Activated T-cell treated with anti-CD3 and anti-CD28 coated beads, Interleukin-2, amount 50 U/mL, for 72 hours (primary cell): ENCODE measurements at places on chromosomes 3 and 15. TPM values are rescaled to one million over a fixed set of nuclear protein-coding genes. Genes with fewer than 3 reads are reported as not detected.

DNA sequence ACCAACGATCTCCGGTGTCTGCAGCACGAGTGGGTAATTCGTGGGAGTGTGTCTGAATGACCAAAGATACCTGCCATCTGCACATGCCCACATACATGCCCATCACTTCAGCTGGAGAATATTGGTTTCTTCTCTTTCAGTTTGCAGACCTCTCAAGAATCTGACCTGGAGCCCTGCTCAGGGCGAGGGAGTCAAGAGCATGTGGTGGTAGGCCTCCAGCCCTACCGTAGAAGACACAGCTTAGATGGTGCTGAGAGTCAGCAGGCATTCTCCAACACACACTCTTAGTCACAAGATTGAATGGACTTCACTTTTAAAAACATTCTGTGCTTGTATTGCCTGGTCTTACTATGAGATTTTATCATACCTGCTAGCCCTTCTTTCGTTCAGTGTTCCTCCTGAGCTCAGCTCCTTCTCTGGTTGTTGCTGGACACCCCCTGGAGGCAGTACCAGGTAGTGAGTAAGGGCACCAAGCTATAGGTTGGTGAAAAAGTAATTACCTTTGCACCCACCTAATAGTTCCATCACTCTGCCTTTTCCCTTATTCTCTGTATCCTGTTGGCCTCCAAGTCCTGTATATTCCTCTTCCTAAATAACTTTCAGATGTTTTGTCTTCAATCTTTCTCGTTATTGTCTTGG, 252.0 kb downstream of the CACNA2D3 start:
- peak; percentile 6 for DNase-seq
- H3K27me3 ChIP-seq = no peaks in the 10 kb centered on the region
- H3K27ac ChIP-seq = no peak overlapping the region
- no peaks in the 10 kb centered on the region for H3K36me3 ChIP-seq

DNA sequence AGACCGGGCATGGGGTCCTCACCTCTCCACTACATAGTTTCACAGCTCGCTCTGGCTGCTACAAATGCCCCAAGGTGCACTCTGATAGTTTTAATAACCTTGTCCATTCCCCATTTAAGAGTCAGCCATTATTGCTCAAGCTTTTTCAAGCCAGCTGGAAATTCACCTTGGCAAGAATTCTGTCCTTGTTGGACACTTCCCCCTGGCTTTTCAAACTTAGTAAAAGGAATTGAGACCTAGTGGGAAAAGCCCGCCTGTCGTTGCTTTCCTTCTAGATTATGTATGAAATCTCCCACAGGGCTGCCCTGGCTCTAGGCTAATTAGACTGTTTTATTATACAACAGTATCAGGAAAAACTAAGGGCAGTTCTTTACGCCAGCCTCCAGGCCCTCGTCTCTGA, 293.7 kb upstream of the GADL1 start:
- peaks cover 2% of the 10 kb centered on the region for H3K4me1 ChIP-seq
- no peak for DNase-seq
- H3K36me3 ChIP-seq = no peaks in the 10 kb centered on the region
- H3K4me3 ChIP-seq = no peak overlapping the region

DNA sequence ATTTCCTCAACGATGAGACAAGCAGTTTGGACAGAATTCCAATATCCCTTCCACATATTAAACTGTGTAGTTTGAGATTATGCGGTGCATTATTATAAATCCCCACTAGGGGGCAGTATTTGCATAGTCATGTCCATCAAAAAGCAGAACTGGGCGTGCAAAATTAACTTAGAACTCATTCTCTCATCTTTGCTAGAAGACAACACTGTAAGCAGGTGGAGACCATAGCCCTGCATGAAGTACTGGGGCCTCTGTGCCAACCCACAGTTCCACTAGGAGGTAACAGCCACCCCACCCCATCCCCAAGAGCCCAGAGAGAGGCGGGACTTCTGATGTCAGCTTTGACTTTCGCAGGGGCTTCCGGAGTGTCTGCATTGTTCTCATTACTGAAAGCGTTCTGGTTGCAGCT, 106.6 kb upstream of the TMC3 start:
- H3K27me3 ChIP-seq = no peaks in the 10 kb centered on the region
- H3K4me1 ChIP-seq = no peaks in the 10 kb centered on the region
- no peak overlapping the region for H3K27ac ChIP-seq
- no peaks in the 10 kb centered on the region for H3K36me3 ChIP-seq

DNA sequence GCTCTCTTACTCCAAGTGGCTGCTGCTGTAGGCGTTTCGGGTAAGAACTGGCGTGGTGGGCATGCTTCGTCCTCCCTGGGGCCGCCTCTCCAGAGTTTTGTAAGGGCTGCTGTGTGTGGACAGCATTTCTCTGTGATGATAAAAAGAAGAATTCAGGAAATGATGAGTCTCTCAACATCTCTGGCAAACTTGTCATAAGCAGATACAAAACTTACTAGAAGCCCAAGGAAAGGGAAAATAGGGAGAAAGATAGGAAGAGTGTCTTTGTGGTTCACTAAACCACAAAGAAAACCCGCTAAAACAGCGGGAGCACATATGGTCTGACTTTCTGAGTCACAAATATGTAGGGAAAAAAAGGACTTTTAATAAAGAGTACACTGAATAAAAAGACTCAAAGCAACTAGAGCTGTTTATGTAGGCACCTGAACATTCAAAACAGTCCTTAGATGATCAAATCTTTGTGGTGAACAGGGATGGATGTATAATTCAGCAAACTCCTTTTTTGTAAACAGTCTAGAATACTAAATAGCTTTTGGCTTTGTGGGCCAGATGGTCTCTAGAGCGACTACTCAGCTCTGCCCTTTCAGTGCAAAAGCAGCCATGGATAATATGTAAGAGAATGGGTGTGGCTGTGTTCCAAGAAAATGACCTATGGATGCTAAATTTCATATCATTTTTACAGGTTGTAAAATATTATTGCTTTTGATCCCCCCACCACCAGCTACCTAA, 60.4 kb upstream of the LMOD3 start:
- peak overlapping the region; percentile 12 for H3K27ac ChIP-seq
- H3K4me1 ChIP-seq = peaks cover 43% of the 10 kb centered on the region
- DNase-seq = no peak
- no peaks in the 10 kb centered on the region for H3K27me3 ChIP-seq

DNA sequence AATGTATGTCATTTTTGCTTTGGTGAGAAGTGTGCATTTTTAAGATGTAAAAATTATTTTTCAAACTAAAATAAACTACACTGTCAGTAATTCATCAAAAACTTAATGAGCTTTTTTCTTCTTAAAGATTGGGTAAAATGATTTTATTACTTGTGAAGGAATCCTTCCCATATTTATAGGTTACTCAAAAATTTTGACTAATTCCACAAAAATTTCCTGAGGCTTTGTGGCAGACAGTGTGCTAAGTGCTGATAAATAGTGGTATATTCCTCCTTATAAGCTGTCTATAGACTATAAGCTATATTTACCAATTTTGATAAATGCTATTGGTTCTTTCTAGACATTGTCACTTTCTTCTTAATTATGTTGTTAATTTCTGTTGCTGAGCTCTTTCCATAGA, 284.5 kb upstream of the SEMA6D start:
- no peak overlapping the region for H3K4me3 ChIP-seq
- no peaks in the 10 kb centered on the region for H3K36me3 ChIP-seq
- H3K27me3 ChIP-seq = no peaks in the 10 kb centered on the region
- no peak overlapping the region for H3K27ac ChIP-seq
- no peak for DNase-seq

- H3K4me3 ChIP-seq = no peak overlapping the region
- no peaks in the 10 kb centered on the region for H3K36me3 ChIP-seq
- no peak overlapping the region for H3K27ac ChIP-seq
These were observed 1.4 kb upstream of the TMC3 start for GRCh38 chr15:81375461-81375860.

GRCh38 chr3:46878781-46879436, 1.4 kb downstream of the PTH1R start:
- H3K36me3 ChIP-seq = no peaks in the 10 kb centered on the region
- no peak overlapping the region for H3K4me3 ChIP-seq
- DNase-seq = no peak
- peaks cover 6% of the 10 kb centered on the region for H3K4me1 ChIP-seq

DNA sequence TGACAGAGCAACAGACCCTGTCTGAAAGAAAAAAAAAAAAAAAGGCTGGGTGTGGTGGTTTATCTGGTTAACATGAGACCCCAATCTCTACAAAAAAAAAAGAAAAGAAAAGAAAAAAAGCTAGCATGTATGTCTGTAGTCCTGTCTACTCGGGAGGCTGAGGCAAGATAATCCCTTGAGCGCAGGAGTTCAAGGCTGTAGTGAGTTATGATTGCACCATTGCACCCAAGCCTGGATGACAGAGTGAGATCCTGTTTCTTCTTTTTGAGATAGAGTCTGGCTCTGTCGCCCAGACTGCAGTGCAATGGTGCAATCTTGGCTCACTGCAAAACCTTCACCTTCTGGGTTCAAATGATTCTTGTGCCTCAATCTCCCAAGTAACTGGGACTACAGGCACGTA, 8.4 kb upstream of the DHX30 start:
- no peak overlapping the region for H3K4me3 ChIP-seq
- no peaks in the 10 kb centered on the region for H3K4me1 ChIP-seq
- no peaks in the 10 kb centered on the region for H3K27me3 ChIP-seq
- H3K36me3 ChIP-seq = no peaks in the 10 kb centered on the region
- no peak overlapping the region for H3K27ac ChIP-seq

- no peaks in the 10 kb centered on the region for H3K4me1 ChIP-seq
- no peaks in the 10 kb centered on the region for H3K36me3 ChIP-seq
- H3K4me3 ChIP-seq = no peak overlapping the region
- H3K27me3 ChIP-seq = no peaks in the 10 kb centered on the region
These were observed 74.7 kb downstream of the DPPA2 start for GRCh38 chr3:109241459-109242186.

DNA sequence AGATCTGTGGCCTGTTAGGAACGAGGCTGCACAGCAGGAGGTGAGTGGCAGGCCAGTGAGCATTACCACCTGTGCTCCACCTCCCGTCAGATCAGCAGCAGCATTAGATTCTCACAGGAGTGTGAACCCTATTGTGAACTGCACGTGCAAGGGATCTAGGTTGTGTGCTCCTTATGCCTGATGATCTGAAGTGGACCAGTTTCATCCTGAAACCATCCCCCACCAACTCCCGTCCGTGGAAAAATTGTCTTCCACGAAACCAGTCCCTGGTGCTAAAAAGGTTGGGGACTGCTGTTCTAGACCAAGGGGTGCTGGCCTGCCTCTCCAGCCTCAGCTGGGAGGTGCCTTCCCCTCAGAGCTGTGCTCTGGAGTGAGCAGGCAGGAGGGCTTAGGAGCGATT, 61.4 kb downstream of the RPLP1 start:
- no peak overlapping the region for H3K27ac ChIP-seq
- peaks cover 6% of the 10 kb centered on the region for H3K4me1 ChIP-seq
- peaks cover 35% of the 10 kb centered on the region for H3K27me3 ChIP-seq
- no peaks in the 10 kb centered on the region for H3K36me3 ChIP-seq
- no peak for DNase-seq

GRCh38 chr15:90489514-90489913, 40.2 kb upstream of the CRTC3 start:
- no peak overlapping the region for H3K4me3 ChIP-seq
- peaks cover 12% of the 10 kb centered on the region for H3K4me1 ChIP-seq

DNA sequence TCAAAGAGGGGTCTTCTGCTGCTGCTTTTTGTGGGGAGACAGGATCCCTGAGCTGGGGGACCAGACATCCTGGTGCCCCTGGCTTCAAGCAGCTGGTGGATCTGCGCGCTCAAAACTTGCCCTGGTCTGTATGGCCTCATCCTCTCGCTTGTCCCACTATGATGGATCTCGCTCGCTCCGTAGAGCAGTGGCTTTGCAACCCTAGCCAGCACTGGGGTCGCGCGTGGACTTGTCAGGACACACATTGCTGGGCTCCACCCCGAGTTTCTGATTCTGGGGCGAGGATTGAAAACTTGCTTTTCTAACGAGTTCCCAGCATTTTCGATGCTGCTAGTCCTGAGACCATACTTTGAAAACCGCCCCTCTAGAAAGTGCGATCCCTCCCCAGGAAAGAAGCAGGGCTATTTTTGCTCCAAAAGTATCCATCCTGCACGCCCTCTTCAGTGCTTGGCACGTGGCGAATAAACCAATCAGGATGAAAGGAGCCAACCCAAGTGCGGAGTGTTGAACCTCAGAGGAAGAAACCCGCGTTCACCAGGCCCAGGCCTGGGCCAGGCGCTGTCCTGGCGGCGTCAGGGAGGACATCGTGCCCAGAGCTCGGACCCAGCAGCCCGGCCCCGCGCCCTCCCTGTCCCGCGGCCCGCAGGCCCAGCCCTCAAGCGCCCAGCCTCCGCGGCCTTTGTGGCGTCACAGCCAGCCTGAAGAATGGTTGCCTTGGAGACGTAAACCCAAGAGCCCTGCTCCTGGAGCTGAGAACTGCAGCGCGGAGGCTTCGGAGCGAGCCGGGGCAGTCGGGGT, at the start of gene CFAP100:
TSS of gene CFAP100 (plus strand) at position 731 of the 798 bp plus-strand sequence. CDS start 1,092 bp downstream, outside the sequence.
- no peak within 1 kb of the TSS for H3K27ac ChIP-seq
- DNase-seq = no peak
- H3K4me3 ChIP-seq = no peak within 1 kb of the TSS
- no peaks in the 10 kb centered on the region for H3K36me3 ChIP-seq

DNA sequence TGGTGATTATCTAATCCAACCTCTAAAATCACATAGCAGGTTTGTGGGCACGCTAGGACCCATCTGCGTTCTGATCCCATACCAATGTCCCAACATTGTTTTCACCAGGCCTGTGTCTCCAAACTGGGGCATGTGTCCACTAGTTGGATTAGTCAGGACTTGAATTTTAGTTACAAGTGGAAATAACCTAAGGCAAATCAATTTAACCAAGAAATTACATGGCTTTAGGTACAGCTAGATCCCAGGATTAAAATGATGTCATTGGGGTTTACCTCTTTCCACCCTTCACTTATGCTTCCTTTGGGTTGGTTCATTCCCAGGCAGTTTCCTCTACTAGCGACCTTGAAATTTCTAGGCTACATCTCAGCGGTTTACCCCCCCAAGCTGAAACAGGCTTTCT, 47.2 kb upstream of the PXYLP1 start:
- no peak overlapping the region for H3K4me3 ChIP-seq
- peaks cover 6% of the 10 kb centered on the region for H3K27me3 ChIP-seq
- no peak overlapping the region for H3K27ac ChIP-seq
- no peaks in the 10 kb centered on the region for H3K4me1 ChIP-seq
- peaks cover 2% of the 10 kb centered on the region for H3K36me3 ChIP-seq

GRCh38 chr15:52651868-52652267, 27.3 kb downstream of the ATOSA start:
- DNase-seq = peak; percentile 28
- H3K36me3 ChIP-seq = no peaks in the 10 kb centered on the region
- H3K27me3 ChIP-seq = no peaks in the 10 kb centered on the region
- H3K4me3 ChIP-seq = peak overlapping the region; percentile 69
- peaks cover 12% of the 10 kb centered on the region for H3K4me1 ChIP-seq

Gene OIP5
- 15.3 TPM for total RNA-seq

Gene TGM5
- not detected for total RNA-seq

Gene ITPR1
- total RNA-seq = 147 TPM

Gene ADAMTS9
- not detected for total RNA-seq

Gene SAXO2
- total RNA-seq = 1.1 TPM

Gene TMEM89
- total RNA-seq = not detected

Gene CILP
- total RNA-seq = 0.05 TPM

Gene EIF3J
- total RNA-seq = 61.1 TPM

Gene SLC15A2
- total RNA-seq = 2.4 TPM
